Stimulated activated CD8-positive, alpha-beta memory T cell treated with anti-CD3 and anti-CD28 coated beads, Interleukin-15, amount 100 ng/mL, for 48 hours (primary cell): ENCODE measurements at places on chromosomes 4 and X.

DNA sequence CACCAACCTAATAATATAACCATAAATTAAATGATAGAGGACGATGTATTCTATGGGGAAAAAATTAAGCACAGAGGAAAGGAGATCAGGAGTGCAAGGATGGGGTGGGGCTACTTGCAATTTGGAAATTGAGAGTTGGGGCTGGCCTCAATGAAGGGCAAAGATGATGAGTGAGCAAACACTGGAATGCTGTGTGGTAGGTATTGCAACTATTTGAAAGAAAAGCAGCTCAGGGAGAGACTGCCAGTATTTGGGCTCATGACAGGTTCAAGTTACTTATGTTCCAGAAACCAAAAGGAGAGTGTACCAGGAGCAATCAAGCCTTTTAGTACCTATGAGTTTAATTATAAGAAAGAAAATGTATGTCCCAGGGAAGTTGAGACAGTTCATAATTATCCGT, 47.4 kb downstream of the ASIC5 start:
- DNase-seq, result no peak

GRCh38 chrX:54640103-54640690, 110.2 kb downstream of the GNL3L start:
- no peak for DNase-seq

GRCh38 chr4:65265526-65265925, 404.8 kb downstream of the EPHA5 start:
- DNase-seq, result no peak

DNA sequence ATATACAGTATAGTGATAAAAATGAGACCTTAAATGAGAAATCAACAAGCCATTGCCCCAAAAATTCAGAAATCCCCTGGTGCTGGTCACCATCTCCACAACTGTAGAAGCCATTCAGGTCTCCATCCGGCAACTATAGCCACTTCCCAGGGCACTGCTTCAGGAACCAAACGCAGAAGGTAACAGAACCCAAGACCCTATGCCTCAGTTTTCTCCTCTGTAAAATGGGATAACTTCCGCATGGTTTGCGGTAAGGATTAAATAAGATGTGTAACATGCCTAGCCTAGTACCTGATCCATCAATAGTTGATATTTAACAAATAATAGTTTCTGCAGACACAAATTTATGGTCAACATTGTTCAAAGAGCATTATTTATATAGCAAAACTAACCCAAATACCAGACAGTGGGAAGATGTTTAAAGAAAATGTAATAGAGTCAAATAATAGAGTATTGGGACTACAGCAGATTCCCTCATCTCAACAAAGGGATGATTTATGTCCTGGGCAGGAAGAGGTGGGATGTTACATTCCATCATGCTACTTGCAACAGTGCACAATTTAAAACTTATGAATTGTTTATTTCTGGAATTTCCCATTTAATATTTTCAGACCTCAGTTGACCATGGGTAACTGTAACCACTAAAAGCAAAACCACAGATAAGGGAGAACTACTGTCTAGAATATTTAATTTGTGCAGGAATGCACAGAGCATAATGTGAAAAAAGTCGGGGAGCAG, 30.0 kb downstream of the IRF2 start:
- DNase-seq, result no peak

GRCh38 chrX:78455901-78456300, 128.5 kb upstream of the CYSLTR1 start:
- DNase-seq, result no peak

DNA sequence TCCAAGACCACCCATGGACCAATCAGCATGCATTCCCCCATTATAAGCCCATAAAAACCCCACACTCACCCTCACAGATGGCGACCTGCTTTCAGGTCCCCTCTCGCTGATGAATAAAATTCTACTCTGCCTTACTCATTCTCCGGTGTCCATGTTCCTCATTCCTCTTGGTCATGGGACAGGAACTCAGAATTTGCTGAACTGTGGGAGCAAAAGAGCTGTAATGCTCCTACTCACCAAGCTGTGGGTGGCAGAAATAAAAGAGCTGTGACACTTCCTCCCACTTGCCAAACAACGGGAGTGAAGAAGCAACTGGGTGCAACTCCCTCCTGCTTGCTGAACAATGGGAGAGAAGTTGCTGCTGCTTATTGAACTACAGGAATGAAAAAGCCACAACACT, 168.5 kb upstream of the PCDH18 start:
- no peak for DNase-seq

DNA sequence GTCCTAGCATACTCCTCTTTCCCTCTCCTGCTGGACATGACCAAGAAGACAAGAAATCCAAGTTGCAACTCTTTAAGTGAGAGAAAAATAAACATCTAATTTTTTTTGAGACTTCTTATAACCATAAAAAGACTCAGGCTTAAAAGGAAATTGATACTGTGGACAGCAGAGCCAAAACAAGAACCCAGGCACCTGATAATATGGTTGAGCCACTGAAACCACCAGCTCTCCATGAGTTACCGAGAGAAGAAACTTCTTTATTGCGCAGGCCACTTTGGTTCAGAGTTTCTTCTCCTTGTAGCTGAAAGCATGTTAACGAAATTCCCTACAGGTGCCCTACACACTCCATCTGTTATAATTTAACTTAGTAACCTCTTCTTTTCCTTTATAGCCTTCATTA, 11.3 kb upstream of the SPCS3 start:
- DNase-seq, result no peak

- DNase-seq, result no peak
These were observed 953.4 kb upstream of the IGFBP7 start for GRCh38 chr4:58063404-58064160.

DNA sequence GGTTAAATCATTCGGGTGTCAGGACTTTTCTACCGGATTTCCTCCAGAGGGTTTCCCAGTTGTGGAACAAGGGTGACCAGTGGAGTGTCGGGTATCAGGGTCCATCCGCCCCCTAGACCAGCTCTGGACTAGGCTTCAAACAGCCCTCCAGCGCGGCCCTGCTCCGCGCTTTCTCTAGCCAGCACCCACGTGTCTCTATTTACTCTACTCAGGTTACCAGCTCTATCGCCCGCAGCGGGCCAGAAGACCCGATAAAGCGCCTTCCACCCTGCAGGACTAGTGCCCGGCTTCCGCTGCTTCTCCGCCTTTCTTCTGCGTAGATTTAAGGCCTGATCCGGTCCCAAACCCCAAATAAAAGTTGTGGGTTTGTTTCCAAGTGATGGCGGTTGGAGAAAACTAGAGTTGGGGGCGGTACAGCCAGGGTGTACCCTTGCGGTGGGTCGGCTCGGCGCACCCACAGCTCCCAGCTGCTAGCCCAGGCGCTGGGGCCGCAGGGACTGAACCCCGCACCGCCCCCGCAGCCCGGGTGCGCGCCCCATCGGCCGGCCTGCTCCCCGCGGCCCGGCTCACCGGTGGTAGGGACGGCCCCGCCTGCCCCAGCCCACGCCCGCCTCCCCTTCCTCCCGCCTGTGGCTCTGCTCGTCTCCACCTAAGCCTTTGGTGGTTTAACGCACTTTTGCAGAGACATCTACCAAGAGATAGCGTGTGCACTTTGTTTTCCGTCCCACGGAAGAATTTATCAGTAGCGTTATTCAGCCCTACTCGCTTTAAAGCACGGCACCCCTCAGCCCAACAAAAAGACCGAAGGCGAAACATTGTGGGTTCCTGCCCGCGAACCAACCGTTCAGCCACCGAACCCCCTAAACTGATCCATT, 2.1 kb downstream of the LEF1 start:
- DNase-seq, result peak; percentile 62

DNA sequence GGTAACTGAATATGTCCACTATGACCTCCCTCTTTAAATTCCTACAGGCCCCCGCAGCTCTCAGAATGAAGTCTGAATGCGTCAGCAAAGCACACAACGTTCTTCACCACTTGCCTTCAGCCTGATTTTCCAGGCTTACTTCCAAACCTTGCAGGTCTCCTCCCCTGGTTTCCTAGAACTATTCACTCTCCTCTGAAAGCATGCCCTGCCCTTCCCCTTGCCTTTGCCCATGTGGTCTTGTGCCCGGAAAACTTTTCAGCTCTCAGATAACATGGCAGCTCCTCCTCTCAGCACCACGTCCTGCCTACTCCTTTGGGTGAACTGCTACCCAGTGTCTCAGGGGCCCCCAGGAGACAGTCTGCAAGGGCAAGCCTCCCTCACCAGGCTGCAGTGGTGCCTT, 268.5 kb upstream of the LDB2 start:
- DNase-seq, result no peak

DNA sequence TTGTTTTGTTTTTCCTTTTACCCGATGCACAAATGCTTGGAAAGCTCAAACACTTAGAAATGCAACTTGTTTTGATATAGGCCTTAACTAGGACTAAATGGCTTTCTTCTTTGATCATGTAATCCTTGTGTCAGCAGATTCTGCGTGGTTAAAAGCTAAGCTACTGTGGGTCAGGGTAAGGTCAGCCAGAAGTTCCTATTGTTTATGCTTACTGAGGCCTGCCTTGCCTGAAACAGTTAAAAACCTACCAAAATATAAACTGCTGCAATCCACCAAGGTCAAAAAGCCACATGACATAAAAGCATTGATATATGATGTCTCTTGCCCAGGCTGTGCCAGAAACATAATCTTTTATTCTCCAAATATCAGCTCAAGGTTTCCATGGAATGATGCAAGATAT, 223.4 kb downstream of the FAM47B start:
- DNase-seq, result no peak

- DNase-seq, result no peak
These were observed 4.9 kb downstream of the SMR3A start for GRCh38 chr4:70365479-70365878.

DNA sequence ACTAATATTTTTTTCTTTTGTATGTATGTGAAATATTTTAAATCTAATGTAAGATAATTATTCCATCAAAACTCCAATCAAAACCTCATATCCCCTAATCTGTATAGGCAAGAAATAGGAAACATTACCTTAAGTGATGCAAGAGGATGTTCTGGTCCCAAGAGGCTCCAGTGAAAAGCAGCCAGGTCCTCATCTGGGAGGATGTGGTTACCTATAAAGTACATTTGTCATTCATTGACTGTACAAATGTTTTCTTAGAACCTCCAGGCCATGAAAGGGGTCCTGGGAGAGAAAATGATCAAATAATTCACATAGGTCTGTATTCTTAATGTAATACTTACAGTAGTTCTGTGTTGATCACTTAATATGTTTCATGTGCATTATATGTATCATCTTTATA, 25.5 kb downstream of the FAM120C start:
- DNase-seq, result no peak

GRCh38 chrX:150623583-150623982, 55.2 kb downstream of the MTM1 start:
- no peak for DNase-seq

DNA sequence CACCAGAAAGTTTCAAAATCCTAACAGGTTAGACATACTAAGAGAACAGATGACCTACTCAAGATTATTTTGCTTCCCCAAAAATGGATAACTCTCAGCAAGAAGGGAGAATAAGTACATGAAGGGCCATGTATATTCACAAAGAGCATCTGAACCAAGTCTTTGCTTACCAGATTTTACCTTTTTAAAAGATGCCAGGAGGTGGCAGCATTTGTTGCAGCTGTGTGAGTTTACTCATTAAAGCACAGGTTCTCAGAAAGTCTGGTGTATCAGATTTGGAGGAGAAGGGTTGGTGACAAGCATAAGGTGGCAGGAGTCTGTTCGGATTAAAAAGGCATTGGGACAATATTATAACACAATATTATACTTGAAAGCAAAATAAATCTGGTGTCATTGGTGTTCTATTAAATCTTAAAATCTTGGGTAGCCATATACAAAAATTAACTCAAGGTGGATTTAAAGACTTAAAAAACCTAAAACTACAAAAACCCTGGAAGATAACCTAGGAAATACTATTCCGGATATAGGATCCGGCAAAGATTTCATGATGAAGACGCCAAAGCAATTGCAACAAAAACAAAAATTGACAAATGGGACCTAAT, 51.3 kb upstream of the NFKB1 start:
- DNase-seq, result peak; percentile 14

- no peak for DNase-seq
These were observed 158.1 kb downstream of the POLA1 start for GRCh38 chrX:24851780-24852179.
